Stimulated activated CD4-positive, alpha-beta T cell treated with anti-CD3 and anti-CD28 coated beads, Interleukin-2, amount 100 ng/mL, for 24 hours (primary cell): ENCODE measurements at places on chromosomes 2 and 18.

- DNase-seq, result no peak
These were observed 20.6 kb upstream of the UBE2E3 start for GRCh38 chr2:180959787-180960186.

GRCh38 chr18:22005191-22005841 lies 164.1 kb upstream of the GATA6 start:
- no peak for DNase-seq

DNA sequence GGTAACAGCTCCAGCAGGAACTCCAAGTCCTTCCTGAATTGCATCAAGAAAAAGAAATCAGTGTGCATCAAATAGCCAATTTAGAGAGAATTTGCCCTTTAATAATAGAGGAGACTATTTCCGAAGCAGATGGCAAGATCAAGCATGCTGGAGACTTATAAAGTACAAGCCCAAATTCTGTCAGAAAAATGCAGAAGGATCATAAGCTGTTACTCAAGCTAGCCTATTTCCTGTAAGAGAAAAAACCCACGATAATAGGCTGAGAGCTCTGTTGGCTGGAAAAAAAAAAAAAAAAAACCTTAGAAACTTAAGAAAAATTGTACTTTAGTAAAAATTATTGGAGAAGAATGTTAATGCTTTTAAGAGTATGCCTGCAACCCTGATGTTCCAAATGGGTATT lies 24.4 kb upstream of the ITM2C start:
- no peak for DNase-seq

DNA sequence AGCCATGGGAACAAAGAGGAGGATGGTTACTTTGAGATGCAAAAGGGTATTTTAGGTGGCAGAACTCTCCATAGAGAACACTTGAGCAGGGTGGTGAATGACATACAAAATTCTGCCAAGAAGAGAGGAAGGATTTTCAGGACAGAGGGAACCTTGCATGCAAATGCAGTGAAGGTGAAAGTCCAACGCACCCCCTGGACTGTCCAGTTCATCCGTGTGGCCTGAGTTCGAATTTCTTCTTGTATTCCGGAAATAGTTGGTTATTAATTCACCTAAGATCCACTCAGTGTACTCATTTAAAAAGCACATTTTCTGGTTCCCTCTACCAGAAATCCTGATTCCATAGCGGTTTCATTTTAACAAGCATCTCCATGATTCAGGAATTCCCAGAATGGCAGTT lies 5.5 kb downstream of the AOX1 start:
- DNase-seq, result no peak

GRCh38 chr2:163351143-163351542 lies 384.7 kb downstream of the FIGN start:
- no peak for DNase-seq

- DNase-seq, result no peak
These were observed 42.4 kb upstream of the EFEMP1 start for GRCh38 chr2:55965966-55966365.

DNA sequence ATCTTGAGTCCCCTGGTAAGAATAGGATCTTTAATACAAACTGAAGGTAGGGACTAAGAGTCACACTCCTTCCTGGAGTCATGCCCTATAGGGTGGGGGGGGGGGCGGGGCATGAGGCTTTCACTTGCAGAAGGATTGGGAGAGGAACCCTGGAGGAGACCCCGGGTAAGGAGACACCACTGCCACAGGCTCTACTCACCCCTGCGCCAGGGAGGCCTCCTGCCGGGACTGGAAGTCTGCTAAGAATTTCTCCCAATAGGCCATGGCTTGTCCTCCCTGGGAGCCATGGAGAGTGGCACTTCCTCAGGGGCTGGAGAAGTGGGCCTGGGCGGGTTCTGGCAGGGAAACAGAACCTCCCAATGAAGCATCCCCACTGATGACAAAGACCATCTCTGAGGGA lies 645.3 kb upstream of the RAB6C start:
- DNase-seq, result no peak

- no peak for DNase-seq
These were observed 37.7 kb downstream of the FBXO48 start for GRCh38 chr2:68429311-68429826.

- DNase-seq, result no peak
These were observed 95.3 kb downstream of the NEB start for GRCh38 chr2:151638990-151639389.

DNA sequence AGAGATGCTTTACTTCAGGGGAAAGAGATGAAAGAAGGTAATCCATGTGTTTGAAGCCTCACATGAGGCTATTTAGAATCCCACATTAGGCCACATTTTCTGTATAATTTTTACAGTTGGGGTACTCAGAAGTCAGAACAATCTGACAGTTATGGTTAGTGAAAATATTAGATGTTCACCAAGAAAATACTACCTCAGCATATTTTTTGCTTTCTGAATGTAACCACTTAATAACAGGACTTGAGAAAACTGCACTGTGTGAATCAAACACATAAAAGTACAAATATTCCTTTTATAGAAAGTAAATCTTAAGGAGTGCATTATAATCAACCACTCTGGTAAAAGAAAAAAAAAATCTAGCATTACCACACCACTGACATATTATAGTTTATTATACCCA lies 169.3 kb downstream of the SATB2 start:
- no peak for DNase-seq

GRCh38 chr18:49177071-49177470 lies 226.3 kb upstream of the SMAD7 start:
- no peak for DNase-seq

- DNase-seq, result no peak
These were observed 756.6 kb downstream of the TSN start for GRCh38 chr2:122512091-122512490.

GRCh38 chr2:60070196-60070595 lies 483.3 kb downstream of the BCL11A start:
- DNase-seq, result no peak

DNA sequence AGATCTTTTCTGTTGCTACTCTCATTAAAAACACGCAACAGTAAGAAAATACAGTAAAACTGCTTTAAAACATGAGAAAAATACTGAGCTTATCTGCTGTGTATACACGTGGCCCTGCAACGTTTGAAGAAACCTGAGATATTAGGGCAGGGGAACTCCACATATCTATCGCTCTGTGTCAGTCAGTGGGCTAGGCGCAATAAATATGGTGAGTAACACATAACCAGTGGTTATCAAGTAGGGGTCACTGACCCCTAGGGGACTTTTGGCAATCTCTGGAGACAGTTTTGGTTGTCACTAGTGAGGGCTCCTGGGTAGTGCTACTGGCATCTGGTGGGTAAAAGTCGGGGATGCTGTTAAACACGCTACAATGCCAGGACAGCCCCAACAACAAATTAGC lies 14.9 kb downstream of the STAT1 start:
- DNase-seq, result no peak

GRCh38 chr2:153004627-153005026 lies 286.2 kb downstream of the ARL6IP6 start:
- no peak for DNase-seq

DNA sequence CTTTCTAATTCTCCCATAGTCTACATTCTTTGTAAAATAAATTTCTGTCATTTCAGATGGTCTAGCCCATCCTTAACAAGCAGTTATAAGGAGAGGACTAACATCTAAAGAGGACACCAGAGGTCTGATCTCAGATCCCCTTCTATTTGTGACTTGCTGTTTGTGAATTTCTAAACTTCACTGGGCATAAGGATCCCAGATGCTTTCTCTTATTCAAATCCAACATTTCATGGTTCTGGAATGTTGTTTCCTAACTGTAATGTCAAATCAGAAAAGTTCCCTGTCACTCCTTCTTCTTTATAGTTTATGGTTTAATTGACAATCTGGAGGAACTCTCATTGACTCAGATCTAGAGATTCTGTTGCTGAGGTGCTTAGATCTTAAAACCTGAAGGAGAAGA lies 430.2 kb downstream of the MEIS1 start:
- DNase-seq, result no peak

DNA sequence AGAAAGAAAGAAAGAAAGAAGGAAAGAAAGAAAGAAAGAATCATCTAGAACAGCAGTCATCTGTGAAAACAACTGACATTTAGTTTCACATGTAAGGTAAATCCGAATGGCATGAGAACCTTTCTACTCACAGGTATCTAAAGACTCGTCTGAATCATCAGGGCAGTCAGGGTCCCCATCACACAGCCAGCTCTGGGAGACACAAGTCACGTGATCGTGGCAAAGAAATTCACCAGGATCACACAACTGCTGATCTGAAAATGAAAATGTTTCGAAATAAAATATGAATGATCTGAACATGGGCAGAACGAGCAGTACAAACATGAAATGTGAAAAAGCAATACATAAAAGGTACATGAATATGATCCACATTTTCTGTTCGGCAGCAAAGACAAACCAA lies 320.7 kb downstream of the LRP1B start:
- no peak for DNase-seq

DNA sequence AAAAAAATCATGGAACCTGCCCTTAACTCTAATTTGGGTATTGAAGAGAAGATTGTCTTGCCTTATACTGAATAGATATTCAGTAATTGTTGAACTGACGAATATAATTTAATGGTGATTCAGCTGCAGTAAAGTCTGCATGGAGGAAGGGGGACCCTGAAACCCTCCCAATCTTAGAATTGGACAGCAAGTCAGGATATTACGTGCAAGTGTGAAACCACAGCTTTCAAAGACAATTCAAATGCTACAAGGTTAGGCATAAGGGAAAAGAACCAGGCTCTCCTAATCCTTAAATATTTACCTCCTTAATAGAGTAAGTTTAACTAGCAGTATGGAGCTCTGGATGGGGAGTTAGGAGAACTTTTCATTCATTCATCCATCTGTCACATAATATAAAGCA lies 226.9 kb upstream of the TNP1 start:
- no peak for DNase-seq

DNA sequence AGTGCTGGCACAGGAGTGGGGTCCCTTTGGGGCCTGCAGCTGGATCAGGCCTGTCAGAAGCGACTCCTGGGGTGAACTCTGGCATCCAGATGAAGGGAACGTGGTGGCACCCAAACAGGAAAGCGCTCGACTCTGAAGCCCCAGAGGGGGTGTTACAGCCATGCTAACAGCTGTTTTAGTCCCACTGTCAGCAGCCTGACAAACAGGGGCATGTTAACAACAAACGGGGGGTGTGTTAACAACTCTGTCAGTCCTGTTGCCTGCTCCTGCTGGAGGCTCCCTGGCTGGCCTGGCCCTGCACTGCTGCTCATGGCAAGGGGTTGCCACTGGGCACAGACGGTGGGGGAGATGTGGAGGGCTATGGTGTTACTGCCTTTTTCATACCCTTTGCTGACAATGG lies 2.6 kb upstream of the RNU2-63P start:
- no peak for DNase-seq

DNA sequence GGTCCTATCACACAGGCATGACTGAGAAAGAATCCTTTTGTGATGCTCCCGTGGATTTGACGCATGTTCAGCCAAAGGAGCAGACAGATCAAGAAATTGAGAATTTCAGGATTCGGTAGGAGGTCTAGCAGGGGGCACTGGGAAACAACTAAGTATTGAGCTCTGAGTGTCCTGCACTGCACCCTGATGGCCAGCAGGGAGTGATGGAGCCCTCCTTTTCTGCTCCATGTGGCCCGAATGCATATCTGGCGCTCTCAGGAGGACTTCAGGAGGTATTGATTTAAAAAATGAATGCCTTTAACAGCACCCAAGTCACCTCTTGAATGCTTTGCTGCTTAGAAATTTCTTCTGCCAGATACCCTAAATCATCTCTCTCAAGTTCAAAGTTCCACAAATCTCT lies 58.0 kb downstream of the ZNF519 start:
- no peak for DNase-seq

DNA sequence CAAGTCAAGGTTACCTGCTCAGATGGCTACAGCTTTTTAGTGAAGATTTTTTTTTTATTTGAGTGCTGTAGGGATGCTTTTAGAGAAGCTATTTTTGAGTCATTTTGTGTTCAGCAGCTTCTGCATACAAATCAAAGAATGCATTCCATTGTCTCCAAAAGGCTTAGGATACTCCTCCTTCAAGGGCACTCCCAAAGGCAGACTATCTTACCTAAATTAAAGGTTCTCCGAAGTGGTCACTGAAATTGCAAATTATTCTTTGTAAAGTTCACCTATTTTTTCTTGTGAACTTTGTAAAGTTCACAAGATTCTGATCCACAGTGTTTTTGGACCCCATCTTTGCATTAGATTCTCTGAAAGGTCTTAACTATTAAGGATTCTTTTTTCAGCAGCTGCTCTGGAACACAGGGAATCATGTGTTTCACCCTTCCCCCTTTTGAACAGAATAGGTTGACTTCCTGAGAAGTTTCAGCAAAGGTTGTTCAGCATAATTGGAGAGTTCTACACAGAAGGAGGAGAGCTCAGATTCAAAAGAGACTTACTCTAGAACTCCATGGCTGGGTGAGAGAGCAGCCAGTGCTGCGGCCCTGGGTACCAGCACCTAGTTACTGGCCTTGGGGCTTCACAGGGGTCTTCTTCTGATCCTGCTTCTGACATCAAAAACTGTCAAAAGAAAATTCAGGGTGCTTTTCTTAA lies 14.5 kb downstream of the CLIP4 start:
- no peak for DNase-seq

GRCh38 chr2:46942143-46942526 lies 26.5 kb upstream of the MCFD2 start:
- peak; percentile 74 for DNase-seq

- DNase-seq, result no peak
These were observed 145.0 kb downstream of the BAZ2B start for GRCh38 chr2:159471340-159471739.

DNA sequence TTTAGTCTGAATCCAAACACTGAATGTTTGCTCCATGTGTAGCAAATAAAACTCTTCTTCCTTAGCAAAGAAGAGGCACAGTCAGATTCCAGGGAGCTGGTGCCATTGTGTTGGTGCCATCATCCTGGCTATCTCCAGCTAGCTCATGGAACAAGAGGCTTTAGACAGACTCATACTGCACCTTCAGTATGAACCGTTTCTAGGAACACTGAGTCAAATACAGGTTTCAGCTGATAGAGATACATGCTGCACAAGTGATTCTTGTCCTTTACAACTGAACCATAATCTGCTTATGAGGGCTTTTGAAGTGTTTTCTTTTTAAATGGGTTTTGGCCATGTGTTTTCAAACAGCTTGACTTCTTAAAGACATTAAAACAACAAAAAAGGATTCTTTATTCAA lies 57.9 kb downstream of the DYNC1I2 start:
- no peak for DNase-seq
